ENCODE measurements at places on chromosomes 1 and 21.

- no peak for DNase-seq
These were observed 91.6 kb downstream of the ZFYVE9 start for GRCh38 chr1:52233463-52233862.

- DNase-seq, result no peak
These were observed 13.9 kb downstream of the MEF2D start for GRCh38 chr1:156486421-156487344.

GRCh38 chr1:92459871-92460320 is 26.8 kb downstream of the GFI1 start:
- DNase-seq, result no peak

GRCh38 chr1:115647919-115648650 is 6.3 kb downstream of the VANGL1 start:
- no peak for DNase-seq

DNA sequence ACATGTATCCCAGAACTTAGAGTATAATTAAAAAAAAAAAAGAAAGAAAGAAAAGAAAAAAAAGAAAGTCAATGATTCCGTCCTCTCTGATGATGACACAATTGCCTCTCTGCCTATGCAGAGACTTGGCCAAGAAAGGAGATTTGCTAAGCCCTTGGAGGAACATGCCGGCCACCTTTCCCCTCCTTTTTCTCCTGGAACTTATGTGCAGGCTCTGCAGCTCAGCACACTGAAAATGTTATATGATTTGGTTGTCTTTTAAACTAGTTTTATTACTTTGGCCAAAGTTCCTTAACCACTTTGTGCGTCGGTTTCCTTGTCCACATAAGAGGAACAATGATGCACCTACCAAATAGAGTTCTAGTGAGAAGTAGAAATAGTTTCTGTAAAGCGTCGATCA is 111.4 kb upstream of the ZNF644 start:
- DNase-seq, result no peak

GRCh38 chr1:55037733-55038551 is 1.4 kb upstream of the PCSK9 start:
- DNase-seq, result no peak

DNA sequence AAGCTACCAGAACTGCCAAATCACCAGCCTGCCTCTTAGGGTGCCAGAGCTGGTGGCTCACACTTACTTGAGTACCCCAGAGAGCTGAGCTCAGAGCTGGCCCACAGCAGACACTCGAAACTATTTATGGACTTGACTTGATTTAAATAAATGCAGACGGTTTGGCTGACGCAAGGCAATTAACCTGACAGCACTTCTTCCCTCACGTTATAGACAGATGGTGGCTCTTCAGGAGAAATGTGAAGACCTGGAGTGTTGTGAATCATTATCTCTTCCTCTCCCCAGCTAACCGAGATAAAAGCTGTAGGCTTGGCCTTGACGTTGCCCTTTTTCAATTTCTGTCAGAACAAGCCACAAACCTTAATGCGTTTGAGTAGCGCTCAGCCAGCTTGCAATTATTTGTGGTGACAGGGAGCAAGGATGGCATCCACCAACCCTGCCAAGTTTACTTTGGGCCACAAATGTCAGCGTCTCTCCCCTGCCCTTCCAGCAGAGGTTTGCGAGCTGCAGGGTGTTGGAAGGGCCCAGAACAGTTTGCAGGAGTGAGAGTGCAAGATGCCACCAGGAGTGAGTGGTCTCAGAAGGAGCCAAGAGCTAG is 34.0 kb upstream of the BCAR3 start:
- no peak for DNase-seq

GRCh38 chr1:41955461-41956159 is 36.9 kb upstream of the HIVEP3 start:
- DNase-seq, result no peak

GRCh38 chr1:4019147-4019521 is 119.1 kb upstream of the C1orf174 start:
- no peak for DNase-seq

DNA sequence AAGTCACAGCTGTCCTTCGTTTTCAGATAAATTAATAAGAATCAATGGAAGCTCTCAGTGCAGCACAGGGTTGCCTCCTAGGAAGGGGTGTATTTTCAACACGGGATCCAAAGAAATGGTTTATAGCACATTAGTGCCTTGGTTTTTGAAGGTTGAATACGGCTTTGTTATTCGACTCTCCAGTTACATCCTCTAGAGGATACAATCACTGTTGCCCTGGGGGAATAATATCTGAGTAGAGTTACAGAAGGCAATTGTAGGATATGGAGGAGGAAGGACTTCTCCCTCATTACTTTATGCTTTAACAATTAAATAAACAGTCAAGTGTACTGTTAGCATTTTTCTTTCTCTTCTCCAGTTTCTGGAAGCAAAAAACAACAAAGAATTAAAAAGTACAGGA is 14.3 kb upstream of the ZNF326 start:
- no peak for DNase-seq

DNA sequence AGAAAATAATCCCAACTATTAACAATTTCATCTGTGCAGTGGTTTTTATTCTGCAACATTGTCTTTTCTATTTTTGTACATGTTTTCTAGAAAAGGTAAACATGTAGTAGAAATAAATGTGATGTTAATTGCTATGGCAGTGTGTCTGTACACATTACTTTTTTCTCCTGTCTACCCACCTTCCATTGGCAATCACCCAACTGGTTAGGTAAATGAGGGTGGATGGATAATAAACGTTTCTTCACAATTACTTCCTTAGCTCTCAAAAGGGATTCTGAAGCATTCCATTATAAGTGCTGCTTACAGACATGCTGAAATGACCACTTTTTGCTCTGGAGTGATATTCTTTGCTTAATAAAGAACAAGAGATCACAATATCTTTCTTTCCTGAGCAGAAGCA is 61.4 kb downstream of the MAGI3 start:
- DNase-seq, result no peak

GRCh38 chr1:229474509-229474908 is 33.6 kb downstream of the NUP133 start:
- no peak for DNase-seq

DNA sequence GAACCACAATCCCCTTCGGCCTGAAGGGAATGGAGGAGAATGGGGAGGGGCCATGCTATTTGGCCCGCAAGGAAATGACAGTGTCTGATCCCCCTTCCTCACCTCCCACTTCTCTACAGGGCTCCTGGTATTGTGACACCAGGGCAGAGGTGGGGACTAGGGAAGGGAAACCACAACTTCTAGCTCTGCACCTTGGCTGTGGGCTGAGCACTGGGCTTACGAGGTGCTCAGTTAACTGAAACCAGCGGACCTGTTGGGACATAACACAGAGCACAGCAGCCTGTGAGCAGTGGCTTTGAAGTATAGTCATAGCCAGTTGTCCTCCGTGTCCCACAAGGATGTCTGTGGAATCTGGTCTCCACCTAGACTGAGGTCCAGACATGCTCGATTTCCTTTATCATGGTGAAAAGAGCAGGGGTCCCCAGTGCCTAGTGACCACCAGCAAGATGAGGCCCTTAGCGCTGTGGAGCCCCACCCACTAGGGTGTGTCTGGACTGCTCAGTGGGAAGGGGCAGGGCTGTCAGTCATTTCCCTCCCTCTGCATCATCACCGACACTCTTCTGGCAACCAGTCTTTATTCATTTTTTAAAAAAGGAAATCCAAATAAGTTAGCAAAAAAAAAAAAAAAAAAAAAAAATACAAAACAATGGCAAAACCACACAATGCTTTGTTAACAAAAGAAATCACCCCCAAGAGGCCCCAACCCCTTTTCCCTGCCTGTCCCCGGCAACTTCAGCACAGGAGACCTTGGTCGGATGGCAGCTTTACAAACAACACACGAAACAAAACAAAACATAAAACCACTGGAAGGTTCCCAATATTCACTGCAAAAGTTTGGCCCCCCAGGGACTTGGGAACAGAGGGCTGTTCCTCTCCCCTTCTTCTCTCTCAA is 3.0 kb downstream of the MYOG start:
- DNase-seq, result no peak

- DNase-seq, result no peak
These were observed 59.6 kb downstream of the CAPZB start for GRCh38 chr1:19425646-19426239.

DNA sequence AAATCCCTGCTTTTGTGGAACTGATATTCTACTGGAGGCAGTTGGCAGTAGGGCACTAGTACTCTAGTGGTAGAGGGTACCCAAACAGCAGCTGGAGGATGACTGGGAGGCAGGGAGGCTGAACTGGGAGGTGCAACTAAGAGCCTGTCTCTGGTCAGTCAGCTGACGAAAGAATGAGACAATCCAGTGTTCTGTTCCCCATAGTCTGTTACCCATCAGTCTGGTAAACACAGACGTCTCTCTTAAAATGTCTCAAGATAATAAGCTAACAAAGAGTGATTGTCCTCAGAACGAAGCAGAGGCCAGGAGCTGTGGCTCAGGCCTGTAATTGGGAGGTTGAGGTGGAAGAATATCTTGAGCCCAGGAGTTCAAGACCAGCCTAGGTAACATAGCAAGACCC is 30.4 kb downstream of the TFAP2E start:
- no peak for DNase-seq

GRCh38 chr21:35566874-35567273 is 493.5 kb downstream of the SETD4 start:
- DNase-seq, result no peak

DNA sequence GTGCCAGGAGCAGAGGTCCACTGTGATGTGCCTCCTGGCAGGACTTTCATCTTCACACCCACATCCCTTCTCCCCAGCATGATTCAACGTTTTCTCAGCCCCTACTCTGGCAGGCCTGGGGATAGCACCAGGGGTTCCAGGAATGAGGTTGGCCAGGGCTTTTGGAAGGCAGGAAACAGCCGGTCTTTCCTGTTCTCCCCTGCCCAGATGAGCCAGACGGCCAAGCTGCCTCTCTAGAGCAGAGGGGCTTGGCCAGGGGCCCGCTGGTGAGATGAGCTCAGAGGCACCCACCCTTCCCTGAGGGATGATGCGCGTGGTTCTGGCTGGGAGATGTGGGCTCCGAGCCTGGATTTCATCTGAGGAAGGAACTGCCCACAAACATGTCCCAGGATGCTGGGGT is 4.3 kb upstream of the MFAP2 start:
- DNase-seq, result no peak

DNA sequence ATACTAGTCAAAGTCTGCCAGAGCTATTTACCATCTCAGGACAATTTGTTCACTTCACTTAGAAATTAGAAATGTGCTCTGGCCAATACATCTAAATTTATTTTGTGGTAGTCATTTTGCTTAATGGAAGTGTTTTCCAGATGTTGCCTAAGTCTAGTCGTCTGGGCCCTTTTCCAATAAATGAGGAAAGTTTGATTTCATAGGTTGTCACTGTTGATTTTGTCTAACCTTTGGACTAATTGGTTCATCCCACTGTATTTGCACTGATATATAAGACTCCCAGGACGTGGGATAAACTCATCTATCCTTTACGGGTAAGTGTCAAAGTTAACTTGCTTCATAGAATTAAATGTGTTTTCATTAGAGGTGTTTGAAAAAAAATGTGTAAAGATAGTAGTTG is 79.1 kb downstream of the TPR start:
- no peak for DNase-seq

- peak; percentile 64 for DNase-seq
These were observed 66.0 kb downstream of the BCAR3 start for GRCh38 chr1:93615582-93616150.

DNA sequence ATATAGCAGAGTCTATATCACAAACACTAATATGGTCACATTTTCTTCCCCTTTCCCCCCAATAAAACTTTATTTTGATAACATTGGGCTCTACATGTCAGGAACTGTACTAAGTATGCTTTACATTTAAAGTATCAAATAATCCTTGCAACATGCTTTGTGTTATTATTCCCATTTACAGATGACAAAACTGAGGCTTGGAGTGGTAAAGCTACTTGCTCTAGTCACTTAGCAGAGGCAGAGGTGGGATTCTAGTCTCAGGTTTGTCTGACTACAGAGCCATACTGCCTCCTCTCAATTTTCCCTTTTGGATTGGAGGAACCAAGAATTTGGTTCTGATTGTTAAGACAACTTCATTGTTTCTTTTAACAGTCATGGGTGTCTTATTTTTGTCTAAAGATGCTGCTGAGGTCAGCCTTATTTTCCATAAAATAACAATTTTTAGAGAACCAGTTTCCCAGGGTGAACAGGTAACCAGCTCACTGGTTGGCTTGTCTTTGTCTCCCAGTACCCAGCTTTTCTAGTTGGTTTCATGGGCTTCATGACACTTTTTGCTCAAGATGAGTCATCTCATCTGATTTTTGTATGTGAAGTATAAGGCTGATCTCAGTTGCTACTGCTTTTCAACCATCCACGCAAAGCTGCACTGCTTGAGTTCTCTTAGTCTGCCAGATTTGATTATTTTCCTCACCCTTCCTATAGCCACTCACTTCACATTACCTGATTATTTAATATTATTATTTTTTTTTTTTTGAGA is 81.0 kb upstream of the ARID1A start:
- DNase-seq, result no peak

DNA sequence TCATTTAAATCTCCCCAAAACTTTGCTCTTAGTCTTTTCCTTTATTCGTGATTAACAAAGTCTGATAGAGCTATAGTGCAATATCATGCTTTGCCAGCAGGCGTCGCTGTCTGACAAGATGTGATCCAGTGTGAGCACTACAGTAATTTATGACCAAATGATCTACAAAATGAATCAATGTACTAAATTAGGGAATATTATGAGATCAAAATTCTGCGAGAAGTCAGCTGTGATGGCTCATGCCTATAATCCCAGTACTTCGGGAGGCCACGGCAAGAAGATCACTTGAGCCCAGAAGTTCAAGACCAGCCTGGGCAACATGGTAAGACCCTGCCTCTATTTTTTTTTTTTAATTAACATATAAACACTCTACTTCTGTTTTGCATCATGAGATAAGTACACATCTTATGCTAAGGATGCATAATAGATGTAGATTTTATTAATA is 3.6 kb upstream of the SPSB1 start:
- no peak for DNase-seq

- DNase-seq, result no peak
These were observed 328.6 kb downstream of the CAMTA1 start for GRCh38 chr1:7113822-7114221.

DNA sequence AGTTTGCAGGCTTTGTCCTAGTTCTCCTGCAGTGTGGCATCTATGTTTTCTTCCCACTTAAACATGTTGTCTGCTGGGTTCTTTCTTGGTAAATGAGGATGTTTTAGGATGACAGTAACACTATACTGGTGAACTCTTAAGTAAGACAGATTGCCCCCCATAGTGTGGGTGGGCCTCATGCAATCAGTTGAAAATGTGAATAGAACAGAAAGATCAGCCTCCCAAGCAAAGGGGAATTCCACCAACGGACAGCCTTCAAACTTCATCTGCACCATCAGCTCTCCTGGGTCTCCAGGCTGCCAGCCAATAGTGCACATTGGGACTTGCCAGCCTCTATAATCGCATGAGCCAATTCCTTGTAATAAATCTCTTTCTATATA is 10.7 kb upstream of the TARBP1 start:
- no peak for DNase-seq

- DNase-seq, result no peak
These were observed 38.3 kb downstream of the STUM start for GRCh38 chr1:226586650-226587422.

- no peak for DNase-seq
These were observed 4.8 kb downstream of the RIPK4 start for GRCh38 chr21:41761934-41762635.
